ENCODE measurements at places on chromosomes 13 and 19.

DNA sequence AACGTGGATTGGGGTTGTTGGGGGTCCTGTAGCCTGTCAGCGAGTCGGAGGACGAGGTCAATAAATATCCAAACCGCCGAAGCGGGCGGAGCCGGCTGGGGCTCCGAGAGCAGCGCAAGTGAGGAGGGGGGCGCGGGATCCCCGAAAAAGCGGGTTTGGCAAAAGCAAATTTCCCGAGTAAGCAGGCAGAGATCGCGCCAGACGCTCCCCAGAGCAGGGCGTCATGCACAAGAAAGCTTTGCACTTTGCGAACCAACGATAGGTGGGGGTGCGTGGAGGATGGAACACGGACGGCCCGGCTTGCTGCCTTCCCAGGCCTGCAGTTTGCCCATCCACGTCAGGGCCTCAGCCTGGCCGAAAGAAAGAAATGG is 754 bp upstream of the SIX5 start:
- no peak for DNase-seq

- no peak for DNase-seq
Observed at GRCh38 chr13:75544681-75545330, 4.8 kb upstream of the UCHL3 start.

GRCh38 chr13:22903925-22904324 is 276.9 kb upstream of the SGCG start:
- no peak for DNase-seq

- DNase-seq, result no peak
Observed at GRCh38 chr19:7953060-7953459, 9.6 kb upstream of the TIMM44 start.

GRCh38 chr19:42596391-42597072 is 1.8 kb upstream of the CEACAM8 start:
- no peak for DNase-seq

GRCh38 chr13:105638426-105638825 is 897.0 kb downstream of the EFNB2 start:
- DNase-seq, result no peak

DNA sequence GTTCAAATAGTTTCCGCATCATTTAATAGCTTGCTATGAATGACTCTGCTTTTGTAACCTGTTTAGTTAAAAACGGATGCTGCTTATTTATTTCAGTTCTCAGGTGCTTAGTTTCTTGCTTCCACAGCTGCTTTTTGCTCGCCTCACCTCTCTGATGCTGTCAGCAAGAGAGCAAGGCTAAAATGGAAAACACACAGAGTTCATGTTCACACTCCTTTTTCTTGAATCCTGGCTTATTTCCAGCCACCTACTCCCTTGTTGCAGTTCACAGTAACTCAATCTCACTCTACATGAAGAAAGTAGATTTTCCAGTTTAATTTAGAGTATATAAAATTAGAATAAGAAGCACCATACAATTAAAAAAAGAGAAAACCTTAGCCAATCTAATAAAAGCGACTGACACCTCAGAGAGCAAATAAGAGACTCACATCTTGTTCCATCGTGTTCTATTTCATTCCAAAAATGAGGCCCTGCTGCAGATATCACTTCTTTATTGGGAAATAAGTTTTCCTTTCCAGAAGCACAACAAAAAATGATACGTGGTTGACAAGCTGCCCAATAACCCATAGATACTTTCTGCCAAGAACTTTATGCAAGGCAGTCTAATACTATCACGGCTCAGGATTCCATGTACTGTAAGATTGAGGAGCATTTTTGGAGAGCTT is 326.1 kb upstream of the SLITRK1 start:
- no peak for DNase-seq

DNA sequence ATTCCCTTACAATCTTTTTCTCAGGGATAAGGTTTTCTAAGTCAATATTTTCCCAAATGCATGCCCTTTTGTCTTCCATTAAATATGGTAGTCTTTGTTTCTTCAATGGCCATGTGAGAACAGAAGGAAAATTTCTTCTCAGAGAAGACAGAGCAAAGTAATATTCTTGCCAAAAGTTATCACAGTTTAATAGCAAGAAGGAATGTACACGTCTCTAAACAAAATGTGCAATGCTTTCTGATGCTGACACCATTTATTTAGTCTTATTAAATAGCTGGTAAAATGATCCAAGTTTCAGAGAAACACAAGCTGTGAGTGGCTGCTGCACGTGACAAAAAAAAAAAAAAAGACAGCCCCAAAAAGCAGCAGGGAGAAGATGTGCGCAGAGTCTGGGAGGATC is 542.5 kb downstream of the GPC6 start:
- DNase-seq, result no peak

DNA sequence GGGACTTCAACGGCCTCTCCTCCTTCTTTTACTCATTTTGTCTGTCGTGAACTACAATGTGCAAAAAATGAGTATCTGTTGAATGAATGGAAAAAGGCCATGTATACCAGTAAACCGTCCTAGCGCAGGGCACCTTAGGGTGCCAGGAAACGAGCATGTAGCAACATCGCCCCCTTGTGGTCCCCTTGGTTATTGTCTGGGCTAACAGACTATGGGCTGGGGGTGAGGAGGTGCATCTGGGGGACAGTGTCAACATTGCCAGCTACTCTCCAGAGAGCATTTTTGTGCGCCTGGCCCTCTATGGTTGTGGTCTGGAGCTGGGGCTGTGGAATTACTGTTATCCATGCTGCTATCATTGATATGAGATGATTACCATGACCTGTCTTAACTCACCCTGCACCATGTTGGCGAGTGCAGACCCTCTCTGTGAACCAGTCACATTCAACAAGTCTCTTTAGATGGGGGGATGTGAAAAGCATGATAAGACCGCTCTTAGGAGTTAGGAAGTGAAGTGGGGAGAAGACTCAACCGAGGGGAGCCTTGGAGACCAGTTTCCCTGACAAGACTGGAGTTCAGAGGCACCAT is 22.8 kb upstream of the SIGLEC11 start:
- DNase-seq, result no peak

GRCh38 chr13:18952225-18953016 is 229.2 kb downstream of the TUBA3C start:
- DNase-seq, result no peak

GRCh38 chr13:32384702-32385101 is 43.2 kb downstream of the N4BP2L1 start:
- DNase-seq, result no peak

GRCh38 chr13:25354377-25354776 is 17.4 kb upstream of the ATP8A2 start:
- no peak for DNase-seq
